EH (cell line): ENCODE measurements at places on chromosomes 1 and 21.

DNA sequence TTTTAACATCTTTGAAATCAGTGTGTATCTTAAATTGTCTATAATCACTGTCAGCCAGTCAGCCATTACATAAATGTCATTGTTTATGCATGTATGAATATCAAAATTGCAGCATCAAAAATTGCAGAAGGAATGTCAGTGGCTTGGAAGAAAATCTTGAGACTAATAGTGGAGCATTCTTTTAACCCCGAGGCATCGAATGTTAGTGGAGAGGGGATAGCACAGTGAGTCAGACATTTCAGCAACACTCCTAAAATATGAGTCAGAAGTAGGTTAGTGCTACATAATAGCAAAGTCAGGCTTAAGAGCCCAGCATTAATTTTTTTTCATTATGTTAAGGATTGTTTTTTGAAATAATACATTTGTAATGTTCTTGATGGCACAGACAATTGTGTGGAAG, 45.5 kb downstream of the SNRPE start:
- DNase-seq, result peak; percentile 95

DNA sequence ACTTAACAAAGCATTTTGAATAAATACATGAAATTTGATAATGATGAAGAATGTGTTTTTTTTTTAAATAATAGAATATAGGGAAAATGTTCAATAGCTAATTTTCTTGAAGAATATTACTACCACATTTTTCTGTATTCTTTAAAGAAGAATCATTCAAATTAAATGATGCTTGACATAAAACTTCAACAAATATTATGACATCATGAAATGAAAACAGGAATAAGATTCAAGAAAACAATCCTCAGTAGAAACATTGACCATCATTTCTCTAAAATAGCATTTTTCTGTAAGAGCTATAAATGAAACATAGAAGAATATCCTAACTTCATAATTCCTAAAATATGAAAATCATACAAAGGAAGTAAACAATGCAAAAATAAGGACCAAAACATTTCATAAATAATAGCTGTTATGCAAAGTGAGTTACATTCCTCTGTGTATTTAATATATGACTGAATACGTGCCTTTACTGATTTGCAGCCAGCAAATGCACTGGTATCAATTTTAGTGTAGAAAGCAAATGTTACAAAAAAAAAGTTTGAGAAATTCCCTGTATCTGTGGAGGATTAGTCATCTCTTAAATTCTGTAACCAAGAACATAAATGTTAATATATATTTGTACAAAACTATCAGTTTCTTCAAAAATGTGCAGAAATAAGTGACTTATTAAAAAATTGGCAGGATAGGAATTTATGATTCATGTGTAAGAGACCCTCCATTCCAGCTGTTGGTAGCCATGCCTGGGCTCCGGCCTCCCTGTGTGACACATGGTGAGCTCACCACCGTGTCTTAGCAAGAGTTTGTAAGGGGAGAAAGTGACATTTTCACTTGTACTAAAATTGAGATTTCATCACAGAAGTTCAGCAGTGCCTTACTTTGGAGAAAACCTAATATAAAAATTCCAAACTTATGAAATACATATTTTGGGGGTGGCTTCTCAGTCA, 15.0 kb upstream of the PTPN14 start:
- peak; percentile 85 for DNase-seq

DNA sequence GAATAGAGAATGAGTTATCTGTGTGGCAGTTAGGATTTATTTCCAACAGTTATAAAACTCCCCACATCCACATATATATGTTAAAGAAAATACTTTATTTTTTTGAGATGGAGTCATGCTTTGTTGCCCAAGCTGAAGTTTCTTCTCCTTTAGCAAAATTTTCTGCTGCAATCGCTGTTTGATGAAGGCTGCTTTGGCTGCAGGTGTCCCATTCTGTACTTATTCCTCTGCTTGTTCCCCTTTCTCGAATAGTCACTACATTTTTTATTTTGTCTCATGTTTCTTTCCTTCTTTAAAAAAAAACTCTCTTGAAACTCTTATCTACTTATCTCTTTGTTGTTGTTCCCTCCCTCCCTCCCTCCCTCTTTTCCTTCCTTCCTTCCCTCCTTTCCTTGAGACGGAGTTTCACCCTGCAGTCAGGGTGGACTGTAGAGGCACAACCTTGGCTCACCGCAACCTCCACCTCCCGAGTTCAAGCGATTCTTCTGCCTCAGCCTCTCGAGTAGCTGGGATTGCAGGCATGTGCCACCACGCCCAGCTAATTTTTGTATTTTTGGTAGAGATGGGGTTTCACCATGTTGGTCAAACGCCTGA, 10.6 kb downstream of the OR2W3 start:
- DNase-seq, result no peak

- peak; percentile 34 for DNase-seq
Measured at GRCh38 chr1:208209896-208210589, 34.1 kb downstream of the PLXNA2 start.

GRCh38 chr1:72037745-72038343, 244.5 kb downstream of the NEGR1 start:
- peak; percentile 51 for DNase-seq

GRCh38 chr1:6271006-6271405, 10.1 kb upstream of the GPR153 start:
- no peak for DNase-seq

DNA sequence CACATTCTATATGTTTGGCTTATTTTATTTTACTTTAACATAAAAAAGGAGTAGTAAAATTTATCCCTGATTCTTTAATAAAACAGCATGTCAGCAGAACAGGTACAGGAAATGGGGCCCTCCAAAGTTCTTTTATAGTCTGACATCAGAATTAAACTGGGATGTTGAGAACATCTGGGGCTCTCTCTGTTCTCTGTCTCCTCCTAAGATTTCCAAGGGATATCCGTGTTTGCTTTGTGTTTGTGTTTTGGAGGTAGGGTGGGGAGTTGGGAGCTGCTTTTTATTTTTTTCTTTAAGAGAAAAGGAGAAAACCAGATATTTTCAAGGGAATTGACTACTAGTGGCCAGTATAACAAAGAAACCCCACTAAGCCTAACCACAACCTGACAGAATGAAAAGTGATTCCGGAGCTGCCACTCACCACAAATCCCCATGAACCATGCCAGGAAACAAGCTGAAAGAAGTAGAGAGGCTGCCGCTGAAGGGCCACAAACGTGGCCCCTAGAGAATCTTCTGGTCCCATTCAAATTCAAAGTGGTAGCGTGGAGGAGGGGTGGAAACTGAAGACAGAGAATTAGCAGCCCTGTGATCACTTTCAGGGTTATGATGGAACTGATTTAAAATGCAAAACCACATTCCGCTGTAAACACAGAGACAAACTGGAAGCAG, 369.6 kb upstream of the ADGRL2 start:
- DNase-seq, result no peak

- DNase-seq, result no peak
Measured at GRCh38 chr1:14639291-14640050, 41.0 kb downstream of the KAZN start.

DNA sequence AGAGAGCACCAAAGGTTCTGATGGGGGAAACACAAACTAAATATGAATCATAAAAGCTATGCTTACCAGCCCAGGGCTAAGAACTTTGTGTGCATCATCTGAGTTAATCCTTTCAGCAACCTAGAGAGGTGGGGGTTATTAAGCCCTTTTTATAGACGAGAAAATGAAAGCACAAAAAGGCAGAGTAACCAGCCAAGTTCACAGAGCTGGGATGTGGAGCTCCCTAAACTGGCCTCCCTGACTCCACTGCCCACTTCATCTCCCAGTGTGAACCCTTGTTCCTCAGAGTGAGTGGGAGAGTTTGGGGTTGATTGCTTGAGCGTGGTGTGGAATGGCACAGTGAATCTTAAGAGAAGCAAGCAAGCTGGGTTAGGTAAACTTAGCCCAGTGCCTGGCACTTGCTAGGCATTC, 10.8 kb upstream of the BCAR3 start:
- DNase-seq, result peak; percentile 41

DNA sequence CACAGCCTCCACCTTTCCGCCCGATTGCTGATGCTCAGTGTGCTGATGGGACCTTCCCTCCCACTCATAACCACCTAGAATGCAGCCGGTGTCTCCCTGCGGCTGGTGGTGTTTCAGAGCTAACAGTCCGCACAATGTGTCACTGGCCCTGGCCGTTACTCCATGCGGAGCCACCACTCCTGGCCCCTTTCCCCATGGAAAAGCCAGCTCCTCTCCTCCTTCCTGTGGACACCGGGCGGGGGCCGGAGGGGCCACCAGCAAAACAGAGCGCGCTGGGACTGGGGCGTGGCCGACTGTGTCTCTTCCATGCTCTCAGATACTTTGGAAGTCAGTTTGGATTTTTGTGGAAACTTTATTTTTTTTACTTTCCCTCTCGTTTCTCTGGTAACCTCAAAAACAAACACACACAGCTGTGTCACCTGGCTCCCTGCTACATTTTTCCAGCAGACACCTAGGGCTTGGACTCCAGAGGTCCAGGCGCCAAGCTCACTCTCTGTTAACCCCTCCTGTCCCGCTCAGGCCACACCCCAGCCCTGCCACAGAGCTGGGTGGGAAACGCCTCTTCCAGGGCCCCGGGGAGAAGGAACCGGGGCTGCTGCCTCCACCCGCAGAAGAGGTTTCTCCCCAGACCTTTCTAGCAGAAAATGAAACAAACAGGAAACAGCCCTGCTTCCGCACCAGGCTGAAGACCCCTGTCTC, 32.5 kb upstream of the COL6A2 start:
- DNase-seq, result peak; percentile 59

GRCh38 chr1:211741116-211741515, 65.7 kb upstream of the NEK2 start:
- DNase-seq, result no peak

DNA sequence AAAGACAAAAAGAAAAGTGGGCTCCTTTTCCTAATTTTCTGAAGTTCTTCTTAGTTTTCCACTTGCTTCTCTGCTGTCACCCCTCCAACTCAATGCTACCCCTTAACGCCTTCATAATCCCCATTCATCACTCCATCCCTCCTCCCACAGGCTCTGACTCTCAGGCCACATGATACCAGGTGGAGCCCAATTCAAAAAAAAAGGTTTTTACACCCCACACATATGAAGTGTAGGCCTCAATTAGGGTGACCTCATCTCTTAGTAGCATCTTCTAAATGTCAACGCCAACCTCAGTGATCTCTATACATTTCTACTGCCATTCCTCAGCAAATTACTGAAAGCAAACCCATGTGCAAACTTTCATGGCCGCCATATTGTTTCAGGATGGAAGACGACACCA, 6.4 kb downstream of the SSBP3 start:
- no peak for DNase-seq

- DNase-seq, result no peak
Measured at GRCh38 chr1:202251424-202252256, 58.0 kb downstream of the LGR6 start.

GRCh38 chr1:86461482-86461881, 7.2 kb upstream of the CLCA1 start:
- DNase-seq, result no peak

DNA sequence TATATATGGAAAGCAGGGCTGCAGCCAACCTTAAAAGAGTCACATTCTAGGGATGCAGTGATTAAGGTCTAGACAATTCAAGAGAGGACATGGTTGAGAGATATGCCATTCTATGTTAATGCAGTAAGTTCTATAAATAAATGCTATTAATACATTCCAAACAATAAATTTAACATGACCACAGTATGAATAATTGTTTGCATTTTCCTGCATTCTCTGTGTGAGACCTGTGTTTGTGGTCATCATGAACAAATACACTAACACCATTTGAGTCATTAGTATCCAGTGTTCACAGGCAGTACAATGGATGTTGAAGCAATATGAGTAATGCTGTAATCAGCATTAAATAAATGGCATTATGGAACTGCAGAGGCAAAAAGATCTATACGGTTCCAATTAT, 5.5 kb upstream of the ZRANB2 start:
- DNase-seq, result peak; percentile 90

GRCh38 chr1:224739303-224739996, 123.3 kb downstream of the CNIH3 start:
- DNase-seq, result no peak

DNA sequence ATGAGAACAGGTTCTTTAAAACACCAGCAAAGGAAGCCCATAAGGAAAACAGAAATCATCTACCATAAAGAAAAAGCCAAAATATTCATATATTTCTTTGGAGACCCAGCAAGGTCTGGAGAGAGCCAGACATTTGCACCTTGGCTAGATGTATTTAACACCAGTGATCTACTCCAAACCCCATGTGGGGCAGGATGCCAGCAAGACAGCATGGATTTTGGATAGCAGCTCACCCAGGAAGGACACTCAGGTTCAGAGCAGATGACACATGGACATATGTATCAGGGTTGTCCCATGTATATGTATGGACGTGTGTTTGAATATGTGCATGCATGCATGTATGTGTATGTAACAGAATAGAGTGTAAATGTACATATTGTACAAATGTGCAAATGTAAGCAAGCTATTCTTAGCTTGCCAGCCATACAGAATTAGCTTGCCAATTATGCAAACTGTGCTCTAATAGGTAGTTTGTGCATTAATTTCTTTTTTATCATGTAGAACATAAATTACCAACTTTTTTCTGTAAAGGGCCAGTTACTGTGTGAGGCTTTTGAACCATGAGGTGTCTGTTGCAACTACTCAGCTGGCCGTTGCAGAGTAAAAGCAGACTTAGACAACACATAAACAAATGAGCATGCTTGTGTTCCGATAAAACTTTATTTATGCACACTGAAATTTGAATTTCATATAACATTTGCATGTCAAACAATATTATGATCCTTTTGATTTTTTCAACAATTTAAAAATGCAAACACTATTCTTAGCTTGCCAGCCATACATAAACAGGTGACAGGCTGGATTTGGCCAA, 73.5 kb upstream of the KAZN start:
- no peak for DNase-seq

DNA sequence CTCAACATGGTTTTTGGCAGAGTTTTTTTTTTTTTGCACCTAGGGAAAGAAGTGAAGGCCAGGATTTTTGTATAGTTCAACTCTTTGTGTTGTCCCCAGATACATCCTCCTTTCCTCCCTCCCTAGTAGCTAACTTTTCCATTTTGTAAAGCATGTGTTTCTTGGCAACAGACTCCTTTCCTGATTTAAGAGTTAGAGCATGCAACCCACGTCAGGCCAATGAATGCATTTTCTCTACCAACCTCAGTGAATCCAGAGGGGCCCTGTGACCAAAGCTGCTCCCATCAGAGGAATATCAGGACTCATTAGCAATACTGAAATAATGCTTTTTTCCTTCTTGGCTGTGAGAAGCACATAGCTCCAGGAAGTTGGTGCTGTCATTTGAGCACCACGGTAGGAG, 287.2 kb downstream of the LMO4 start:
- DNase-seq, result no peak

DNA sequence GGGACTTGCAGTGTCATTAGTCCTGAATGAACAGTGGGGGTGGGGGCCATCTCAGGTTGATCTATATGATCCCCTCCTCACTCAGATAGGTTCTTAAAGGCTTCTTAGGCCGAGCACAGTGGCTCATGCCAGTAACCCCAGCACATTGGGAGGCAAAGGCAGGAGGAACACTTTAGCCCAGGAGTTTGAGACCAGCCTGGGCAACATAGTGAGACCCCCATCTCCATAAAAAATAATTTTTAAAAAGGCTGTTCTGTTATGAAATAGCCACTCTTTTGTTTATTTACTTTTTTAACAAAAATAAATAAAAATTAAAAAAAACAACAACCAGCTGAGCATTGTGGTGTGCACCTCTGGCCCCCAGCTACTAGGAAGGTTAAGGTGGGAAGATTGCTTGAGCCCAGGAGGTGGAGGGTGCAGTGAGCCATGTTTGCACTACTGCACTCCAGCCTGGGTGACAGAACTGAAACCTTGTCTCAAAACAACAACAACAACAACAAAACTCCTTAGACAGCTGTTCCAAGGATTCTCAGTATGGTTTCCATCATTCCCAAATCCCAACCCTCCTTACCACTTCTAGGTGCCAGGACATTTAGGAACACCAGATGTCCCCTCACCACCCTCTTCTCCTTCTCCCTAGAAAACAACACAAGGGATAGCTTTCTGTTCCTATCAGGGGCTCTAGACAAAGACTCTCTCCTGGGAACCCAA, 2.0 kb upstream of the TRAPPC3 start:
- no peak for DNase-seq
